ENCODE measurements at places on chromosomes 6 and 20. TPM values are rescaled to one million over a fixed set of nuclear protein-coding genes. Genes with fewer than 3 reads are reported as not detected.

Gene SLC18B1
- 14.7 TPM for polyA plus RNA-seq

Gene C6orf163
- 0.16 TPM for polyA plus RNA-seq

Gene NKX2-4
- not detected for polyA plus RNA-seq

DNA sequence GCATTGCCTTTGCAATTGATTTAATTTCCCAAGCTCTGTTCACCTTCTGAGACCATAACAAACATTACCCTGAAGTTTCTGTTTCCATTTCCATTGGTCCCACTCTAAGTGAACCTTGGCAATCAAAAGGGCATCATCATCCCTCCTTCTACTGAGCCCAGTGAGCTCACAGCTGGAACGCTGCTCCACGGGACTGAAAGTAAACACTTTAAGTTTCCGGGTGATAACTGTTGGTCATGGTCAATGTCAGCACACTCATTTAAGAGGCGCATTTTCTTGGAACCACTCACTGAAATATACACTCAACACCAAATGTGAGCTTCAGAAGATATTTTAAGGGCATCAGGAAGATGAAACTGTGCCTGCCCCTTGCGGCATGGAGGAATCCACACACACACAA lies 37.1 kb upstream of the RPS6KA2 start:
- no peak for DNase-seq

DNA sequence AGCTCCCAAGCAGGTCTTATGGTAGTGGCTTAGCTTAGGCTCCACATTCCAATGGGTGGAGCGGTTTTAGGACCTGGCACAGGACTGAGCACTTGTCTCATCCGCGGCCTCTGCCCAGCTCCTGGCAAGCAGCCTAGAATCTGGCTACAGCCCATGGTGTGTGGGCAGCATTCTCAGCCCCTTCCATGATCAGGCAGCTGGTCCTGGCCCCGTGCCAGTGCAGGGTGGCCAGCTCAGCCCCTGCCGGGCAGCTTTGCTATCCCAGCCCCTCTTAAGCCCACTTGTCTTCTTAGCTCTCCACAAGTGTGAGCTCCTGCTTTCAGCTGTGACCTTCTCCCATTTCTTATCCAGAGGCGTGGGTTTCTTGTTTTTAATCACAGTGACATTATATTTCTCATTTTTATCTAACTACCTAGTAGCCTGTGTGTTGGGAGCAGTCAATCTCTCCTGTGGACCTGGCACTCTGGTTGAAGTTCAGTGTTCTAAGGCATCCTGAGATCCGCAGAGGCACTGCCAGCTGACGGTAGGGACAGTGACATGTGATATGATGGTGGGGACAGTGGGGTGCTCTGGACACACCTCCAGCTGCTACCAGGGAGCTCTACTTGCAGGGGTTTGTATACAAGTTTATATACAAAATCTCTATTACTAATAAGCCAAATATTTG lies 119.9 kb upstream of the PRND start:
- no peak for DNase-seq

DNA sequence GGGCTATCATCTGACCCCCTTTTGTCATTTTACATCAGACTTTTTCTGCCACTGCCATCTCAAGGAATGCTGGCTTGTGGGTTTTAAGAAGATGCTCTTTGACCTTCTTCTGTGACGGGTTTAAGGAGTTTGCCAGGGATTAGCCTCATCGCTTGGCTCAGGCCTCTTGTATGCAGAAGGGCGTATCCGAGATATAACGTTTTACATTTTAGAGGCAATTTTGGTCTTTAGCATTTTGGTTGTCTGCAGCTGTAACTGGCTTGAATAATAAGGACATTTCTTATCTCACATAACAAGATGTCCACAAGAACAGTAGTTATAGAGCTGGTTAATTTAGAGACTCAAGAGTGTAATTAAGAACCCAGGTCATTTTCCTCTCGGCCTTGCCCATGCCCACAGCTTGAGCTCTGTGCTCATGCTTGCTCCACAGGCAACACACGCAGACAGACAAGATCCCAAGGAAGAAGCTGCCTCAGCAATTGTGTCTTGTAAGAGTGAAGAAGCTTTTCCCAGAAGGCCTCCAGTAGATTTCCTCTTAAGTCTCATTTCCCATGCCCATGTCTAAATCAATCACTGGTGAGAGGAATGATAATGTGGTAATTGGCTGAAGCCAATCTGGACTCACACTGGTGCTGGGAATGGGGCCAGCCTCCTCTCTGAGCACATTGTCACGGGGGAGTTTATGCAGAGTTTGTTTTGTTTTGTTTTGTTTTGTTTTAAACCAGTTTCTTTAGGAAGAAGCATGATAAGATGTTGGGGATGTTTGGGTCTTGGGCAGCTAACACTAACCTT lies 36.8 kb downstream of the PTCHD4 start:
- no peak for DNase-seq

- DNase-seq = no peak
These were observed 167.1 kb upstream of the MMS22L start for GRCh38 chr6:97450087-97450486.

DNA sequence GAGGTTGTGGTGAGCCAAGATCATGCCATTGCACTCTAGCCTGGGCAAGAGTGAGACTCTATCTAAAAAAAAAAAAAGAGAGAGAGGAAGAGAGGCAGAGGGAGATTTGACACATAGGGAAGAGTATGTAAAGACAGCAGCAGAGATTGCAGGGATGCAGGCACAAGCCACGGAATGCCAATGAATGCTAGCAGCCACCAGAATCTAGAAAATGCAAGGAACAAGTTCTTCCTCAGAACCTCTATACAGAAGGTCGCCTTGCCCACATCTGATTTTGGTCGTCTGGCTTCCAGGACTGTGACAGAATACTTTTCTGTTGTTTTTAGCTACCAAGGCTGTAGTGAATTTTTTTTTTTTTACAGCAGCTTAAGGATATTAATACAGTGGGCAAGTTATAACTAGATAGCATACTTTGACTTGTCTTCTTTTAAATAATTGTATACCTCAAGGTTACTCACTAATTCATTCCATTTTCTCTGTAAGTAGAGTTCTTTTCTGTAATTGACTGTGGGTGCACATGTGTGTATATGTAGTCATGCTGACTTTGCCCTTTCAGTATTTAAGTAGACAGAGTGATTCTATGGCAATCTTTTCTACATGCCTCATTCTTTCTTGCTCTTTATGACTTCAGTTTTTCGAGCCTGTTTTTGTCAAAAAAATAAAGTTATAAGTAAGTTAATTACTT lies 402.2 kb downstream of the GJA1 start:
- DNase-seq = no peak

DNA sequence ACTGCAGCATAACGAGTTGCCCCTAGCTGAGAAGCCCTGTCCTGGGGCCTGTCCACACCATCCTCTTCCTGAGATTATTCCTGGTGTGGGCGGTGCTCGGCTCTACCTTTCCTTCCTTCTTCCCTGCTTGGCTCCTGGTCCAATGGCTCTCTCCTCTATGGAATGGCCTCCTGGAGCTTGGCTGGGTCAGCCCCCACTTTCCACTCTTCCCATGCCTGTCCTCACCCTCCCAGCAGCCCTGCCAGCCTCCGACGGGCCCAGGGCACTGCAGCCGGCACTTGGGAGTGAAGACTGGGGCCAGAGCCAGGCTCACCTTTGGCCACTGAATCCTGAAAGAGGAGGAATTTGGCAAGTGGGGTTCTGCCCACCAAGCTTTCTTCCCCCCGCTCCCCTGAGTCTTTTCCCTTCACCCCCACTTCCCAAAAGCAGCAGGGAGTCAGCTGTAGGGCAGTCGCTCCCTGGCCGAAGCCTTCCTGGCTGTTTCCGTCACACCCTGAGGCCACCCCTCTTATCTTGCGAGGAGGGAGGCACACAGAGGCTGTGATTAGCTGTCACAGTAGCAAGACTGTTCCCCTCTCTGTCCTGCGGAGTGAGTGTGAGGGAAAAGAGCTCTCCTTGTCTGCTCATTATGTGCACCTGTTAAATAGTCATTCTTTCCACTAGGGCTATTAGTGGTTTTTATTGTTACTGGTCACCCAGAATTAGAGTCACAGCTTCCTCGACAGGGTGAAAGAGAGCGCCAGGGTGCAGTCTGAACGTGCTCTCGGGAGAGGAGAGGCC lies 6.3 kb upstream of the CDSN start:
- no peak for DNase-seq

GRCh38 chr20:11207749-11208502 lies 534.1 kb upstream of the JAG1 start:
- no peak for DNase-seq
